ENCODE measurements at places on chromosomes 6 and 20. TPM values are rescaled to one million over a fixed set of nuclear protein-coding genes. Genes with fewer than 3 reads are reported as not detected.

ZBP1 gene
- not detected for total RNA-seq

SH3BGRL2 gene
- 0.33 TPM for total RNA-seq

IL17F gene
- total RNA-seq: not detected

PHACTR1 gene
- not detected for total RNA-seq

PDYN gene
- not detected for total RNA-seq

VSX1 gene
- total RNA-seq: 0.43 TPM

HLA-DRB1 gene
- total RNA-seq: not detected

ZNF311 gene
- 0.19 TPM for total RNA-seq

STK38 gene
- 15.9 TPM for total RNA-seq

GRIK2 gene
- total RNA-seq: 0.39 TPM

HLA-DPB1 gene
- total RNA-seq: not detected

PPP1R16B gene
- total RNA-seq: 0.14 TPM

ULBP1 gene
- 0.94 TPM for total RNA-seq
